ENCODE measurements at places on chromosomes 5 and 9.

DNA sequence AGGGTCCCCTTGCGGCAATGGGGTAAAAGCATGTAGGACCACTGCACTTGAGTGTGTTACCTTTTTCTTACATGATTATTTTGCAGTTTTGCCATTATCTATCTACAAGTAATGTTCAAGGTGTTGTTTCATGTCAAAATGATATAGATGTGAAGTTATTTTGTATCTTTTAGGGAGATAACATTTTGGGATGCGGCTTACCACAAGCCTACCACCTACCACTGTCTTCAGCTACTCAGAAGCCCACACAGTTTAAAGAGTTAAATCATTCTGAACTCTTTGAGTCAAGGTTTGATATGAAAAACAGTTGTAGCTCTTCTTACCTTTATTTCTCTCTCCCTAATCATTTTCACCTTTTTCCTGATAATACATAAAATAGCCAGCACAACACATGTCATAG, 19.8 kb downstream of the CERT1 start:
- H3K4me3 ChIP-seq: no peak overlapping the region
- H3K36me3 ChIP-seq: peaks cover 20% of the 10 kb centered on the region
- no peak for DNase-seq
- no peaks in the 10 kb centered on the region for H3K27me3 ChIP-seq
- peaks cover 12% of the 10 kb centered on the region for H3K4me1 ChIP-seq
- no peak overlapping the region for H3K27ac ChIP-seq

GRCh38 chr9:87503927-87504326, 6.3 kb downstream of the DAPK1 start:
- no peak overlapping the region for H3K27ac ChIP-seq
- peaks cover 6% of the 10 kb centered on the region for H3K36me3 ChIP-seq
- no peak overlapping the region for H3K4me3 ChIP-seq
- no peak for DNase-seq

GRCh38 chr9:134276453-134277245, 49.6 kb upstream of the RXRA start:
- H3K36me3 ChIP-seq: no peaks in the 10 kb centered on the region
- no peaks in the 10 kb centered on the region for H3K27me3 ChIP-seq
- no peaks in the 10 kb centered on the region for H3K4me1 ChIP-seq
- DNase-seq: no peak
- no peak overlapping the region for H3K27ac ChIP-seq

- no peak overlapping the region for H3K27ac ChIP-seq
- H3K4me1 ChIP-seq: peaks cover 8% of the 10 kb centered on the region
- no peak for DNase-seq
These were observed 136.2 kb upstream of the TRIM32 start for GRCh38 chr9:116550696-116551436.

DNA sequence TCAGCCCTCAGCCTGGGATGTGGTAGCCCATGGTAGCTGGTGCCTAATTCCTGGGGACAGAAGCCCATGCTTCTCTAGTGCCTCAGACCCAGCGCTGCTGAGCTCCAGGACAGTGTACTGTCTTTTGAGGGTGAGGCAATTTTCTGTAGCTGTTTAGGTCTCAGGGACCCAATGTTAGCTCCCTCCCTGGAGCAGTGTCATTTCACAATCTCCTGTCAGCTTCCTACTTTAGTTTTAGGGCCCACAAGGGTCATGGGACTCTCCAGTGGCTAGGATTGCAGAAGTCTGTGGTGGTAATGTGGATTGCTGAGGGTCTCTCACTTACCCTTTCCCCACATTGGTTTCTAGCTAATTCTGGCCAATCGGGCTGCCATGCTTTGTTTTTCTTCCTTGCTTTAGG, 67.7 kb upstream of the CCL21 start:
- H3K27ac ChIP-seq: no peak overlapping the region
- H3K4me1 ChIP-seq: no peaks in the 10 kb centered on the region
- H3K4me3 ChIP-seq: no peak overlapping the region
- DNase-seq: no peak

DNA sequence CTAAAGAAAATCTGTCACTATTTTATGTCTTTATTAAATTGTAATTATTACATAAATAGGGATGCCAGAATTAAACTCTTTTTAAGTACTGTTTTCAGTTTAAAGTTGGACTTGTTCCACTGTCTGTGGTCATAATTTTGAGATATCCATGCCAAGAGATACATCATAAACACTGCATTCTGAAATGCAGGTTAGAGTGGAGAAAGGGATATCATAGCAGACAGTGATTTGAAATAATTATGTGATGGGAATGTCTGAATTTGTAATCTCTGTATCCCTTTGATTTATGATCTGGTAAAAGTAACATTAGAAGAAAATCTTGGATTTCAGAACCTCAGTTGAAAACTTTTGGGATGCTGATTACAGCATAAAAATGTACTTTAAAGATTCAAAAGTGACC, 222.1 kb downstream of the GOLPH3 start:
- peaks cover 3% of the 10 kb centered on the region for H3K36me3 ChIP-seq
- no peaks in the 10 kb centered on the region for H3K27me3 ChIP-seq
- no peak for DNase-seq
- no peak overlapping the region for H3K27ac ChIP-seq
- H3K4me3 ChIP-seq: no peak overlapping the region

DNA sequence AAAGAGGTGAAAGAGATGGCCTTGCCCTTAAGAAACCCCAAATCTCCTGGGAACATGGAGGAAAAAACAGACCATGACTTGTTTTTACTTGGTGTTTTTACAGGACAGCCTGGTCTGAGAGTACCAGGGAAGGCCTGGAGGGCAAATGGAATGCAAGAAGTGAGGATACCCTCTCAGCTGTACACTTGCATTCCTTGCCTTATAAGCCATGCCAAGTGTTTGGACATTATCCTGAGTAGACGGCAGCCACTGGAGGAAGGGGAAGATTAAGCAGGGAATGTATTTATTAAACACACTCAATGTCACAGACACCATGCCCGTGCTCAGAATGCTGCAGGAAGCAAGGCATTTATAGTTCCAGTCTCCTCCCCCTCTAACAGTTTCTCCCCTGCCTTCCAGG, 581.4 kb downstream of the CDK5RAP2 start:
- H3K27me3 ChIP-seq: no peaks in the 10 kb centered on the region
- H3K27ac ChIP-seq: no peak overlapping the region
- no peak overlapping the region for H3K4me3 ChIP-seq
- H3K36me3 ChIP-seq: no peaks in the 10 kb centered on the region
- no peaks in the 10 kb centered on the region for H3K4me1 ChIP-seq
- DNase-seq: no peak

- DNase-seq: no peak
- H3K27ac ChIP-seq: no peak overlapping the region
- H3K27me3 ChIP-seq: no peaks in the 10 kb centered on the region
These were observed 74.7 kb downstream of the KIF24 start for GRCh38 chr9:34254141-34254913.

DNA sequence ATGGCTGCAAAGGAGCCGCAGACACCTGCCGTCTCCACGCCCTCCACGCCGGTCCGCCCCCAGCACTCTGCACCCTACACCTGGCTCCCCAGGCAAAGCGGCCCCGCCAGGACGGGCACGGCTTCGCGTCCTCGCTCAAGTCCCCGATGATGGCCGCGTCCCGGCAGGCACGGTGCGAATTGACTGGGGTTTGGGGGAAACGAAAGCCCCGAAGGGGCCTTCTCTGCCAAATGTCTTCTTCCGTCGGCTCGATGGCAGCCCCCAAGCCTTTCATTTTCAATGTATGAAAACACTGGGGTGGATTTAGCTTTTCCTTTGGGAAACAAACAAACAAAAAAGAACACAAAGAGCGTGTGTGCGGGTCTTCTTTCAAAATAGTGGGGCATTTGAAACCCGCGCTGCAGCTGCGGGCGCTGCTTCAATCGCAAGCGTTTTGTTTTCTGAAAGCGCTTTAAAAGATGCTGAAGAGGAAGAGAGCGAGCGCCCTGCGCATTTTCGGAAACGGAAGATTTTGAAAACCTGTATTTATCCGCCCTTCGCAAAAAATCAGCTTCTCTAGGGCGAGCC, 160.0 kb downstream of the RMI1 start:
- H3K27me3 ChIP-seq: peaks cover 60% of the 10 kb centered on the region
- peaks cover 18% of the 10 kb centered on the region for H3K4me1 ChIP-seq
- H3K27ac ChIP-seq: no peak overlapping the region

- no peaks in the 10 kb centered on the region for H3K4me1 ChIP-seq
- no peak for DNase-seq
- no peak overlapping the region for H3K27ac ChIP-seq
- no peaks in the 10 kb centered on the region for H3K36me3 ChIP-seq
These were observed 199.2 kb downstream of the TRIO start for GRCh38 chr5:14342306-14342705.
